ENCODE measurements at places on chromosomes 6 and 20. TPM values are rescaled to one million over a fixed set of nuclear protein-coding genes. Genes with fewer than 3 reads are reported as not detected.

The ID1 gene
- 33.3 TPM for polyA plus RNA-seq

The POPDC3 gene
- 80.4 TPM for polyA plus RNA-seq

DNA sequence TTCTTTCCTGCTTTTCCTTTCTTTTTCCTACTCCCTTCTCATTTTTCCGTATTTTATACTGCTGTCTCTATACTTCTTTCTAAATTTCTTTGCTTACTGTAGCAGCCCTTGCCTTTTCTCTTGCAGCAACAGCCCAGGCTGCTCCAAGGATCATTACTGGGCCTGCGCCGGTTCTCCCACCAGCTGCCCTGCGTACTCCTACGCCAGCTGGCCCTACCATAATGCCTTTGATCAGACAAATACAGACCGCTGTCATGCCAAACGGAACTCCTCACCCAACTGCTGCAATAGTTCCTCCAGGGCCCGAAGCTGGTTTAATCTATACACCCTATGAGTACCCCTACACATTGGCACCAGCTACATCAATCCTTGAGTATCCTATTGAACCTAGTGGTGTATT lies 148.8 kb downstream of the QKI start:
- no peak for DNase-seq

DNA sequence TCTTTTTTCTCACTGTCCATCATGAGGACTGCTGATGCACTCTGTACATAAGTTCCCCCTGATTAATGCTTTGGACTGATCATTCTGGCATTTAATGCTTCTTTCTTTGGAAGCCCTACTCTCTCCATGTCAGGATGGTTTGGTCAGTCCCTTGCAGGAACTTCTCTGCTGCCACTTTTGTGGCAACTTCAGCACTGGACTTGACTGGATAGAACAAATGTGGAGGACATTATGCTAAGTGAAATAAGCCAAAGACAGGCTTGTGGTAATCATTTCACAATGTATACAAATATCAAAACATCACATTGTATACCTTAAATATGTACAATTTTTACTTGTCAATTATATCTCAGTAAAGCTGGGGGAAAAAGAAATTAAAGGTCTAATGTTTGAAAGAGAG lies 12.2 kb upstream of the BRPF3 start:
- no peak for DNase-seq

Measured in muscle of arm (tissue), 14 donors.